GM19239 (cell line): ENCODE measurements at places on chromosomes 7 and 10.

GRCh38 chr7:3304131-3304530 lies 3.1 kb downstream of the SDK1 start:
- no peak for DNase-seq

DNA sequence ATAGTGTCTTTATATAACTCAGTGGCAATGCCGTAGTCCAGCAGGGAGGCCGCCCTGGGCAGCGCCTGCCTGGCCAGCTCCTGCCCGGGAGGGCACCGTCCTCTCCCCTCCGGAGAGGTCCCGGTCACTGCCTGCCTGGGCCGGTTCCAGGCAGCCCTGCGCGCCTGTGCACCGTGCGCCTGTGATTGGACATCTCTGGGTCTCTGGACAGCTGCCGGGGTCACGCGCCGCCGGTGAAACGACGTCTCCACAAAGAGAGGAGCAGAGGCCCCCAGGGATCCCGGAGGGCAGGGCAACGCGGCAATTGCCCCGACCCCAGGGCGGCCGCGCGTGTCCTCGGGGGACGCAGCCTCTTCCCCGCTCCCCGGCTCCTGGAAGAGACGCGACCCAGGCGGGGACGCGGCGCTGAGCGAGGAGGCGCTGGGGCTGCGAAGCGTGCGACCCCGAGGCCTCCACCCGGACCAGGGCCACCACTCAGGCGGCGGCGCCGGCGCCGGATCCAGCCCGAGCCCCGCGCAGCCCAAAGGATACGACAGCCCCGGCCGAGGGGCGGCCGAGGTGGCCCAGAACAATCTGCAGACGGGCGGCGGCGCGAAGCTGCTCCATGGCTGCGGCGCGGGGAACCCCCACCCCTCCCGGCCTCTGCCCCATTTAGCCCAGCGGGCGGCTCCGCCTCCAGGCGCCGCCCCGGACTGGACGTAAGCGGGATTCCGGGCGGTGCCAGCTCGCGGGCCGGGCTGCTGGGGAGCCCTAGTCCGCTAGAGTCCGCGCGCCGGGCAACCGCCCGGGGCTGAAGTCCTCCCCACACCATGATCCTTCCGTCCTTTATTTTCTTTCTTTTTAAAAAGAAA lies at the start of gene PHYH:
Gene PHYH (minus strand): TSS at position 628 of the 851 bp plus-strand sequence. CDS start 22 bp downstream, at position 606.
- DNase-seq = peak; percentile 66

DNA sequence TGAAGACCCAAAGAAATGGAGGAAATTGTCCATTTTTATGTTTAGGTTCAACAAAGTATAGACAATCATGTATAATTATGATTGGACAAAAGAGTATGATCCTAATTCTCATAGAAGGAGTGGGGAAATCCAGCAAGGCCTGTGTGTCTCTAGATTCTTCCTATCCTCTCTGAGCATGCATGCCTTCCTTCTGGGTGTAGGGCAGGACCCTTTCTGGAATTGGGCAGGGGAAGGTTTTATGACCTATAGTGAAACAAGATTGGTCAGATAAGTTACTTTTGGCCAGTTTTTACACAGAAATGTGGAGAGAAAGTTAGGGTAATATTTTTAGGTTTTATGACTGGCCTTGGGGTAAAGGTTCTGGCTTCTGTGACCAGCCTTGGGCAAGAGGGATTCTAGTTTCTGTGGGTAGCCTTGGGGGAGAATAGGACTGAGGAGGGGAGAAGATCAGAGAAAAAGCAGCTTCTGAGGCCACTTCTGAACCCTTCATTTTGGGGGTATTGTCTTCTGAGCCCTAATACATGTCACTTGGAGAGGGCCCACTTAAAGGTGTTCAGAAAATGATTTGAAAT lies 289.4 kb downstream of the EXOC4 start:
- DNase-seq = no peak

- DNase-seq = peak; percentile 71
These were observed at the start of gene AGK for GRCh38 chr7:141551094-141551781. TSS of gene AGK (plus strand) at chr7:141551410. CDS start at chr7:141555467, 4,057 bp downstream.
